AG08395 (cell line): ENCODE measurements at places on chromosomes 11 and 22.

GRCh38 chr11:121524233-121524631 lies 71.5 kb upstream of the SORL1-AS1 start:
- DNase-seq, result no peak

DNA sequence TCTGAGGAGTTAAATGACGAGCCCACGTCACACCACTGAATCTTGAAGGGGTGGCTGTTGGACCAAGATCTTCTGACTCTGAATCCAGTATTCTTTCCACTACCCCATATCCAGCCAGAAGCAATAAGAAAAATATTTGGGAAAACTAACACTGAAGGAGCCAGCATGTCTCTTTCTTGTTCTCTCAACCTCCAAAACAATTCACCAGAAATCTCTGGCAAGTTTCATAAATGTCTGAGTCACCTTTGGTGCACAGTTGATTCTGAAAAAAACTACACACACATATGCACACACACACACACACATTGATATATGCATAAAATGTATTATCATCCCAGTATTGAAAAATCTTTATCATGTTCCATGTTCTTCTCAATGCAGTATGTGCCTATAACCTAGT lies 104.3 kb upstream of the BLID start:
- DNase-seq, result no peak

DNA sequence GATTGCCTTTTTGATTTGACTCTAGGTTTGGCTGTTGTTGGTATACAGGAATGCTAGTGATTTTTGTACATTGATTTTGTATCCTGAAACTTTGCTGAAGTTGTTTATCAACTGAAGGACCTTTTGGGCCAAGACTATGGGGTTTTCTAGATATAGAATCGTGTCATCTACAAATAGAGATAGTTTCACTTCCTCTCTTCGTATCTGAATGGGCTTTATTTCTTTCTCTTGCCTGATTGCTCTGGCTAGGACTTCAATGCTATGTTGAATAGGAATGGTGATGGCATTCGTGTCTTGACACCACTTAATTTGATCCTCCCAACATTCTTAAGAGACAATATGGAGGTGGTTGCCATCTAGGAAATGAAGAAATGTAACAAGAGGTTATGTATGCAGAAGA lies 388.1 kb upstream of the API5 start:
- no peak for DNase-seq

- no peak for DNase-seq
These were observed 10.6 kb downstream of the LTBP3 start for GRCh38 chr11:65547446-65548125.

DNA sequence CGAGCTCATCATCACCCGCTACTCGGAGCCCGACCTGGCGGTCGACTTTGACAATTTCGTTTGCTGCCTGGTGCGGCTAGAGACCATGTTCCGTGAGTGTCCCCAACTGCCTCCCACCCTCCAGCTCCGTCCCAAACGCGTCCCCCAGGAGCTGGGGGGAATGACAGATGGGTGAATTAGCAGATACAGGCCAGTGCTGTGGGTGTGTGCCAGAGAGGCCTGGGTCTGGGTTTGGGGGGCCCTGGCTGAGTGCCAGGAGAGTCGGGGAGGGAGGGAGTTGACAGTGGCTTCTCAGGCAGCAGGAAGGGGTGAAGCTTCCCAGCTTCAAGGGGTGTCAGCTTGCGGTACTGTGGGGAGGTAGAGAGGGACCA lies 28.6 kb downstream of the CAPN1 start:
- no peak for DNase-seq

DNA sequence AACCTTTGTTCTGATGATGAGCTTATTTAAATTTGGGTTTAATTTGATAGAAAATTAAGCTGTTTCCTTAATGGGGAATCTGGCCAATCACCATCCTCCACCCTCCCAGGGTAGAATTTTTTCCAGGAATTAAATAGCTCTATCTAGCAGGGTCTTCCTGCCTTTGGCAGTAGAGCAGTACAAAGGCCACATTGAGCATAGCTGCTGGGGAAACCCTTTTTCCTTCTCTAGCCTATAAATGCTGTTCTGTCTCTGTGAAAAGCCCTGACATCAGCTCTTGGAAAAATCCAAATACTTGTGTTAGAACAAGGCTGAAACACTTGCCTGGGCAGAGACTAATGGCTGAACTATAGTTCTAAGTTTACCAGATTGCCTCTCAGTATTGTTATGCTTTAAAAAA lies 55.1 kb downstream of the ARHGEF12 start:
- no peak for DNase-seq

DNA sequence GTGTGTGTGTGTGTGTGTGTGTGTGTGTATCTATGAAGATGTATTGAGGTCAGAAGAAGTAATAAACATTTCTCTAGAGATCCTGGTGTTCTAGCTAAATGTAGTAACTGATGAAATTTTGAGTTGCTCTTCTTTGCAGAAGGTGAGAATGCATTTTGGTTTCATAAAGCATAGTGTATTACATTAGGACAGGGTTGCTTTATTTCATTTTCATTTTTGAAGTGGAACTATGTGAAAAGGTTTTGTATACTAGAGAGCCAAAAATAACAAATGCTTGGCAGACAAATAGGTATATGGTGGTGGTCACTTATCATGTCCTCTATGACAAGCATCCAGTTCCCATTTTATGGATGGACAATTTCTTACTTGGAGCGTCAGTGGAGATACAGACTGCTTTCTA lies 99.0 kb downstream of the CASP12 start:
- DNase-seq, result no peak

GRCh38 chr11:45606514-45607281 lies 58.7 kb downstream of the CHST1 start:
- DNase-seq, result no peak

GRCh38 chr11:129023968-129024676 lies 81.5 kb upstream of the TP53AIP1 start:
- no peak for DNase-seq

DNA sequence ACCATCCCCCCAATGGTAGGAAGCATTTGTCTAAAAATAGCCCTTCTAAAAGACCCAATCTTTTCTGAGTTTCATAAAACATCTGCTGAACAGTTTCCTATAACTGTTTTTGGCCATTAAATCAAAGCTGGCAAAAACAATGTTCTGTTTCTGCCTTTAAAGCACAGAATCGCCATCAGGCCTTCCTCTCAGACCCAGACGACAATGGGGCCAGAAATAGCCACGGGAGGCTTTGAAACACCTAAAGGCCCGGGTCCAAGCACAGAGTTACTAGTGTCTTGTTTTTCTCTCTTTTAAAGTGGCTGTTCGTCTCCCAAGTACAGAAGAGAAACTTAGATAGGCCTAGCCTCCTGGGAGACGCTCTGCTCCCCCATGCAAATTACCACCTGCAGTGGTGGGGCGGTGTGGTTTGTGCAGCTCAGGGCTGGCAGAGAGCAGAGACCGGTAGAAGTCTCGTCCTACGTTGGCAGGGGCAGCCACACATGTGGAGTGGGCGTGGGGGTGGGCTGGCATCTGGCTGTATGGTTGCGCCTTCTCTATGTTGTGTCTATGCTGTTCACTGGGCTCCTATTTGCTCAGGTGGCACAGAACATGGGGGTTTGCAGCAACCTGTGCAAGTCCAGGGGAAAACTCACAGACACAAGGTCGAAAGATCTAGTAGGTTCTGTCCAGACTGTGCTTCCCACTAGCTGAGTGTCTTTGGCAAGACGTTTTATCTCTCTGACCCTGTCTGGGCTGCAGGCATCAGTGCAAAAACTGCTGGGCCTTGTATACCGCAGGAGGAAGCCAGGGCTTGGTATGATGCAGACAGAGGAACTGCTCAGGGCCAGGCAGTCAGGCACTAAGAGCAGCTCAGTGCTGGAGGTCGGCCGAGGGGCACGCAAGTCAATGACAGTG lies 23.6 kb upstream of the ETS1 start:
- DNase-seq, result no peak

DNA sequence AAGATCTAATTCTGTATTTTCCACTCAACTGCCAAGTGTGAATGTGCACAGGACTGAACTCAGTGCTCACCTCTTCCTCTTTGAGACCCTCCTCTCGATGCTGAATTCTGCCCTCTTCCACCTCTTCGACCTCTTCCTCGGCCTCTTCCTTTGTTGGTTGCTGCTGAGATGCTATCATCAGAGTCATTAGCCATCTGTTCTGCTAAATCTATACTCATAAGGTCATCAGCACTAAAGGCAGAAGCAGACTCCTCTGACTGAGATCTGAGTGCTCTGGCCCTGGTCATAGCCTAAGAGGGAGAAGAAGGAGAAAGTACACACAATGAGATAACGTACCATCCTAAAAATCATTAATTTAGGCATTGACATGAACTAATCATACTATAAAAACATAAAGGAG lies 45.9 kb upstream of the GPR83 start:
- DNase-seq, result no peak

GRCh38 chr11:44575962-44576361 lies 10.5 kb downstream of the CD82 start:
- no peak for DNase-seq

- no peak for DNase-seq
These were observed 960.6 kb downstream of the BRD1 start for GRCh38 chr22:48866906-48867681.

- DNase-seq, result no peak
These were observed 79.9 kb downstream of the MRTFA start for GRCh38 chr22:40556641-40557040.

DNA sequence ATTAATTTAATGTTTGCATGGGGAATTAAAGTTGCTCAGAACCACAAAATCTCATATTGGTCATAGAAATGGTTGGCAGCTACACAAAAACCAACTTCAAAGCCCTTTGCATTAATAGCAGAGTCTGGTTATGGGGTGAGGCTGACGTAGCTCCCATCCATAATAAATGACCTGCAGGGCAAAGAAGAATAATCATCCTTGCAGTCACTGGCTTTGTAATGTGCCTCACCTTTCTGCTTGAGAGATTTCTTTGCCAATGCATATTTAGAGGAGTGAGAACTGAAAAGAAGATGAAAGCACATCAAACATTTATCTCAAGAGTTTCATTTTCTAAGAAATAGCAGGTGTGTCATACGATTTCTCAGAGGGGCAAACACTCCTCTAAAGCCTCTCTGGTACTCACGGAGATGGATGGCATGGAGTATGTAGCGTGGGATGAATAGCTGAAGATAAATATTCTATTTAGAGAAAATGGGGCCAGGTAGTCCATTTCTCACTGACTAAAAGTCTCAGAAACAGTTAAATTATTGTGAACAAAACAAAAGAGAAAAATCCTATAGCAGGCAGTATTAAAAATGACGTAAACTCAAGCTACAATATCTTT lies 1491.9 kb downstream of the FAM181B start:
- no peak for DNase-seq

DNA sequence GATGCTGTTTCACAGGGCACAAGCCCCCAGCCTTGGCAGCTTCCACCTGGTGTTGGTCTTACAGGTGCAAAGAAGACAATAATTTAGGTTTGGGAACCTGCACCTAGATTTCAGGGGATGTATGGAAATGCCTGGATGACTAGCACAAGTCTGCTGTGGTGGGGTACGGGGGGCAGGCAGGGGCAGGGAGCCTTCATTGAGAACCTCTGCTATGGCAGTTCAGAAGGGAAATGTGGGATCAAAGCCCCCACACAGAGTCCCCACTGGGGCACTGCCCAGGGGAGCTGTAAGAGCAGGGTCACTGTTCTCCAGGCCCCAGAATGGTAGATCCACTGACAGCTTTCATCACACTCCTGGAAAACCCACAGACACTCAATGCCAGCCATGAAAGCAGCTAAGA lies 686.5 kb downstream of the FAM181B start:
- DNase-seq, result no peak

GRCh38 chr11:116421529-116422185 lies 351.1 kb downstream of the BUD13 start:
- DNase-seq, result no peak

- no peak for DNase-seq
These were observed 1041.8 kb downstream of the TBC1D22A start for GRCh38 chr22:47804281-47804680.

- no peak for DNase-seq
These were observed 58.4 kb downstream of the KIF18A start for GRCh38 chr11:28049338-28050216.

DNA sequence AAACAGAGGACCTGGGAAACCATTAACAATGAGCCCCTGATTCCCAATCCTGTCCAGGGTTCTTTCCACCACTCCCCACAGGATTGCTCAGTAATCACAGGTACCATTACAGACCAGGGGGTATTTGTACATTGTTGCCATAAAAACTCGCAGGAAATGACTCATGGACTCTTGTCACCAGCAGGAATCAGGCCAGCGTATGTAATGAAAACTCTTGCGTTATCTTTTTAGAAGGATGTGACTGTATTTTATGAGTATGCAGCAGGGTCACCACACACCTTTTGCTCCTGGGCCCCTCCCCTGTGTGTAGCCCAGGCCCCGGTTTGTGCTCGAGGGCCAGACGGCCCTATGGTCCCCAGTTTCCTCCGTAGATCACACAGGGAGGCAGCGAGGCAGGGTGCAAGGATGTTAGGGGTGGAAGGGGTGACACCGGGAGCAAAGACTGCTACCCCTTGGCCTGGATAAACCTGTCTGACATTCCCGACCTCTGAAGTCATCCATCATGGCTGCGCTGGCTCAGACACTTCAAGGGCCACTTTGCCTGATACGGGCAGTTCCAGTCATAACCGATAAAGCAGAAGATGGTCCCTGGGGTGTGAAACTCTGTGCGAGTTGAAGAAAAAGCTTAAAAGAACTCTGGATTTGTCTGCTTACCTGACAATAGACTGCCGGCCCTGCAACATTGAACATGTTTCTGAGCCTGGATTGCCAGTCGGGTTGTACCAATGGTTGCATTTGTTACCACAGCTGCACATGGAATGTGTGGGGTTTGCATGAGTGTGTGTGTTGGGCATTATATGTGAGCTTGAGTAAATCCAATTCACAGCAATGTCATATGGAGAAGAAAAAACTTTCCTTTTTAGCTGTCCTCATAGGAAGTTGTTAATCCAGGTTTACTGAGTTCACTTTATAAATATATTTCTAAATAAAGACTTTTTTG lies 56.9 kb downstream of the MICAL2 start:
- peak; percentile 41 for DNase-seq

- no peak for DNase-seq
These were observed 115.3 kb upstream of the SESN3 start for GRCh38 chr11:95346265-95346664.

- DNase-seq, result peak; percentile 21
These were observed 138.7 kb downstream of the BBOX1 start for GRCh38 chr11:27179334-27179733.

DNA sequence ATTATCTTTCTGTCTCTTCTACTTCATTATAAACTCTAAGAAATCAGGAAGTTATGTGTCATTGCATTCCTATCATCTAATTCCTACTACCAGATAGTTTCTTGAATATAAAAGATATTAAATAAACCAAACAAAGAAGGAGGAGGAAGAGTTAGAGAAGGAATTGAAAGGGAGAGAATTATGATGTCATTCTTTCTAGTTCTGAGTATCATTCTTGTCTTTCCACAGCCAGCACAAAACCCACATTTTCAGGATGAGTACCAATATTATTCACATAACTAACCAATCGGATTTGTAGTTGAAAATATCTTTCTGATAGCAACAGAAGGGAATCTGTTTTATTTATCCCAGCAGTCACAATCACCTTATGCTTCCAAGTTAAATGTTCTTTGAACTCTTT lies 13.3 kb downstream of the MS4A13 start:
- DNase-seq, result no peak

GRCh38 chr11:44566952-44567875 lies 1.8 kb downstream of the CD82 start:
- DNase-seq, result no peak
